ENCODE measurements at places on chromosomes 1 and 21. TPM values are rescaled to one million over a fixed set of nuclear protein-coding genes. Genes with fewer than 3 reads are reported as not detected.

AADACL4 gene
- total RNA-seq, result not detected

RIMKLA gene
- total RNA-seq, result under 0.01 TPM

GRCh38 chr1:23227806-23228205, 10.5 kb upstream of the HTR1D start:
- no peak for DNase-seq

DNA sequence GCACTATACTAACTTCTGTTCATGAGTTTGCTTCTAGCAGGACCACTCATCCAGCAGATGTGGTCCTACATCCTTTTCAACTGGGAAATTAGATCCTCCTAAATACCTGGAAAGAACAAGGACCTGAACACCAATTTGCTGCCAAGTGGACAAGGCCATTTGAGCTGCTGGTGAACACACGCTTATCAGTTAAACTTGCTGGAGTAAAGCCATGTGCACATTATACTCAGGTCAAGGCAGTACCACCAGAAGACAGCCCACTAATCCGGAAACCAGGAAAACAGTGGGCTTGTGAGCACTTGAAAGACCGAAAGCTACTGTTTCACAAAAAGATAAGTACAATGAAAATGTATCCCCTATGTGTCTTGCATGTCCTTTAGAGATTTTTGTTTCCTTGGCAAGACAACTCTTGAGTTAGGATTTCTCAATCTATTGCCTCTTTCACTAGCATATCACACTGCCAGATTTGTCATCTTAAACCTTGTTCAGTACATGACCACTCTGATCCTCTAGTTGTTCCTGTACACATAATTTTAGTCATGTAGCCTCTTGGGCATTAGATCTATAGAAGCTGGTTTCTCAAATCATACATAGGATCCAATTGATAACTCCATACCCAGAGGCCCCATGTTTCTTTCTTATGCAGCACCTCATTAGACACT, 4.5 kb upstream of the REN start:
- no peak for DNase-seq

DNA sequence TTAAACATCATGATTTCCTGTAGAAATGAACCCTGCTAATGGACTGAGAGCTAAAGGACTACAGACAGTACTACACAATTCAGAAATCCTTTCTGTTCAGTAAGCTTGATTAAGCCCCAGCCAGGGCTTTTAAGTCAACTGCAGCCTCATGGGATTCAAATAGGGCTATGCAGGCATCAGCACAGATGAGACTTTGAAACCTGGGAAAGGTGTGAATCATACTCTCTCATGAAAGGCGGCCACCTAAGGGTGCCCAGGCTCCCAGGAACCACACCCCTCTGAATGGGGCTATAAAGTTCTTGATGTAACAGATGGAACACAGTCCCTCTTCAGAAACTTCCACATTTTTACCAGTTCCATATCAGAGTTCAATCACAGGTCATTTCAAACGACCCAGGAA, 7.6 kb downstream of the SIPA1L2 start:
- DNase-seq, result no peak

LENEP gene
- not detected for total RNA-seq

GRCh38 chr1:36764798-36765197, 269.5 kb downstream of the GRIK3 start:
- DNase-seq, result no peak

GRCh38 chr1:152168535-152168868, 9.5 kb upstream of the RPTN start:
- DNase-seq, result no peak

GRCh38 chr1:225662155-225662554, 9.2 kb upstream of the ENAH start:
- no peak for DNase-seq

DNA sequence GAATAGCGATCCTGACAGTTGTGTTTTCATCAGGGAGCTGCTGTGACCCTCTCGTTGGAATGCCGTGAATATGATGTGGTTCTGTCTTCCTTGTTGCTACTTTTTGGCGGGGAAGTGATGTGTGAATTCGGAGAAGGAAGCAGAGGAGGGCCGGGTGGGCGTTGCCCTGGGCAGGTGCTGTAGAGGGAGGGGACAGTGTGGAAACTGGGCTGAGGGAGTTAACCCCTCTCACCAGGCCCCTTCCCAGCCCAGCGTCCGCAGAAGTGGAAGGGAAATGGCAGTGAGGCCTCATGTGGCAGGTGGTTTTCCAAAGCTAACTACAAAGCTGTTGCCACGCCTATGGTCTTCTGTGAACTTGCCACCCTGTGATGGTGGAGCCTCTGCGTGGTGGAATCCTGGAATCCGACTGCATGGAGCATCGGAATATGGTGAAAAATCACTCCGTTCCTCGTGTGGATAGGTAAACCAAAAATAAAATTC, 227.9 kb downstream of the DYRK1A start:
- DNase-seq, result no peak

ST6GALNAC5 gene
- not detected for total RNA-seq

- peak; percentile 74 for DNase-seq
Measured at GRCh38 chr21:45923146-45923545, 58.4 kb upstream of the COL6A1 start.

DNA sequence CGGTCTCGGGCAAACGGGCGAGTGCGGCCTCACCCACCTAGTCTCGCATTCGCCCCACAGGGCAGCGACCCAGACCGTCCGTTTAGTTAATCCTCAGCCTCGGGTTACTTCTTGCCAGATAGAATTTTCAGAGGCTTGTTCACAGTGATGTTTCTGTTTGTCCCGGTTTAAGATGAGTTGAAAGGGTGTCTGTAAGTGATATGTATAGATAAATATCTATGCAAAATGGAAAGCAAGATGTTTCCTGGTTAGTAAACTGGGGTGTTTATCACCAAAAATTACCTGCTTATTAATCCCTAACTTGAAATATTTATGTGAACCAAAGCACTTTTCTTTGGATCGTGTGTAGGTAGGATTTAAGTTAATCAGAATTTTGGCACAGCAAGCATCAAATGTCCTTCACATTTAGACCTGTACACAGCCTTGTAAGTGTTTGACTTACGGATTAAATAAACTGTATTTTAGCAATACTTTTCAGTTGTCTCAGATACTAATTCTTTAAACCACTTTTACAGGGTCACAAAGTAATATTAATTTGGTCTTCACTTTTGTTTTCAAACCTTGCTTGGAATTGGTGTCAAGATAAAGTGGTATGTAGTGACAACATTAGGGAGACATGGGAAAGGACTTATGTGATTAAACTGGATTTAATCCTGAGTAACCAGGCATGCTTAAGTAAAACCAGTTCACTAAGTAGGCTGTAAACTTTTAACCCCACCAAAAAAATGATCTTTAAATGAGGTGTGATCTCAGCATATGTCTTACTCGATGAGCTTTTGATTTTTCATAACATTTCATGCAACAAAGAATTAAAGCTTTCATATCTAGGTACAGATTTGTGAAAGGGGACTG, 914 bp downstream of the ZNF326 start:
- peak; percentile 71 for DNase-seq

- peak; percentile 5 for DNase-seq
Measured at GRCh38 chr1:150874455-150875196, 1.8 kb downstream of the ARNT start.

SH3BGR gene
- 0.51 TPM for total RNA-seq

DNA sequence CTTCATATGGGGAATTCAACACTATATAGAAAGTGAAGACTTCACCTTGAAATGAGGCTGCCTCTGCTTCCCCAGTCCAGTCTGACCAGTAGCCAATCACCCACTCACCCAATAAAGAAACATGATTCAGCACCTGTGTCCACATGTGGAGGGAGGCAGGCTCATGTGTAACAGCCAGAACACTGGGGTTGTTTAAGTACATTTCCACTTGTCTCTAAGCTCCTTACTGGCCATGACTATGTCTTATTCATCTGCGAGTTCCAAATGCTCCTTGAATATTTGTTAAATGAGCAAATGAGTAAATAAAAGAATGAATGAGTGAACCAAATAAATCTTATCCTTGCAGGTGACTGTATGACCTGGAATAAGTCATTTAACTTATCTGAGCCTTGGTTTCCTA, 100.1 kb downstream of the BRINP2 start:
- no peak for DNase-seq

DNA sequence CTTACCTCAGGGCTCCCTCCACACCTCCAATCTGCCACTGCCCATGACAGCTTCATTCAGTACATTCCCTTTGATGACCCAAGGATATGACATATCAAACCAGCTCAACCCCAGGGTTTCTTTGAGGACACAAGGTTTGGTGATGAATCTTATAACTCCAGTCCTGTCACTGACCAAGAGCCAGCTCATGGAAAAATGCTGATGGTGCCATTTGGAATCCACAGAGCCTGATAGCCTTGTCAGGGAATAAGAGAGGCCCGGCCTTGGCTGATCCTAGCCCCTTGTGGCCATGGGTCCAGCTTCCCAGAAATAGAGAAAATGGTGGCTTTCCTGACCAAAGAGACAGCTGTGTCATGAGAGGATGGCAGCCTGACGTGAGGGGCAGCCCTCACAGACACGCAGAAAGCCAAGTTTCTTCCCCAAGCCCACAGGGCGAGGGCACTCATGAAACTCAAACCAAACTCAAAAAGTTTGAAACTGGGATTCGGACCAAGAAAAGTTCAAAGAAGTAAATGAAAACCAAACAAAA, 75.4 kb downstream of the SH3BGR start:
- no peak for DNase-seq

GRCh38 chr1:208387908-208388811, 144.0 kb upstream of the PLXNA2 start:
- no peak for DNase-seq

SYCP1 gene
- not detected for total RNA-seq

DNA sequence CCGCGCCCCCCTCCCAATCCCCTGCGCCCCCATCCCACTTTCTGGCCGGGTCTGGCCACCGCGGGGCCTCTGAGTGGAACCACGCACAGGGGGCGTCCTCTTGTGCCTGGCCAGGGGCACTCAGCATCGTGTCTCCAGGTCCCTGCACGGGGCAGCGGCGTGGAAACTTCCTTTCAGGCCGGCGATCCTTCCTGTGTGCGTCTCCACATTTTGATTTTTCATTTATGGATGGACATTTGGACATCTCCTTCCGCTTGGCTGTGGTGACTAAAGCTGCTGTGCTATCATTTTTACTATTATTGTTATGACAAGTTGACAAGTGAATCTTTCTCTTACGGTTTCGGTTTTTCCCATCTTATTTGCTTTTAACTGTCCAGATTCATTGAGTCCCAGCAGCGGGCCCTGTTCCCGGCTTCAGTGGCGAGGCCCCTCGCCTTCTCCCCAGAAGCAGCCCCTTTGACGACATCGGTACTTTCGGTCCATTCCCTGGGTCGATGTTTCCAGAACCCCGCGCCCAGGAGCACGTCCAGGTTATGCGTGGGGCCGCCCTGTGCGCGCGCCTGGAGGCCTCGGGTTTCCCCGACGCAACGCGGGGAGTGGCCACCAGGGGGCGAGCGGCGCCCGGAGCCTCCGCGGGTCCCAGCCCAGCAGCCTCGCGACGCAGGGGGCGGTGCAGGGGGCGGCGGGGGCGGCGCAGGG, 12.4 kb upstream of the SLC19A1 start:
- peak; percentile 85 for DNase-seq
